ENCODE measurements at places on chromosomes 3 and 15.

DNA sequence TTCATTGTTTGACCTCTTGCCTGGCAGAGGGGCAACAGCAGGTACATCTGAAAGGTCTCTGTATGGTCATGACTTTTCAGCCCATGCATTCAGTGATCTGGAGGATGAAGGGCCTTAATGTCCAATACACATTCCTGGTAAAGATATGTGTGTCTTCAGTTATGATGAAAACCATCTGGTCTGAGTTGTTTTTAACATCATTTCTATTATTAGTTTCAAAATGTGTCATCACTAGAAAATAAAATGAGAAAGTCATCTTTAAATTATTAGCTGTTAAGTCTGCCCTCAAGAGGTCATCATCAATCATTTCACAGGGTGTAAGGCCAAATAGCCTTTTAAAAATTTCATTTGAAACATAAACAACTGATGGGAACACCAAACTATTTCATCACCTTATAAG lies 92.1 kb upstream of the PLSCR4 start:
- DNase-seq: no peak

DNA sequence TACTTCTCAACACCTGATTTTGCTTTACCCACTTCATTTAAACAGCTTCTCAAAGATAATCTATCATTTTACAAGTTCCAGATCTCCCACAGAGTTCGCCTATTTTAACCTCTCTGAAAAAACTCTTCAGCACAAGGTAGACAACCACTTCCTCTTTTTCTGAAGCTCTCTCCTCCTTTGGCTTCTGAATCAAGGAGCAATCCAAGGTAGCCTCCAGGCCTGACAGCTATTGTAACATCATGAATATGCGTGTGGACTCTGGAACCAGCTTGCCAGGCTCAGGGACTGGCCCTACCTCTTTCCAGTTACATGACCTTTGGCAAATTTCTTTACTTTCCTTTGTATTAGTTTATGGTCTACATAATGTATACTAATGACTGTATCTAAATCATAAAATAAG lies 405.9 kb upstream of the ZNF385D start:
- DNase-seq: no peak

GRCh38 chr15:55860468-55860867 lies 117.5 kb upstream of the PRTG start:
- no peak for DNase-seq

GRCh38 chr3:190424108-190424477 lies 25.6 kb downstream of the TMEM207 start:
- DNase-seq: no peak

DNA sequence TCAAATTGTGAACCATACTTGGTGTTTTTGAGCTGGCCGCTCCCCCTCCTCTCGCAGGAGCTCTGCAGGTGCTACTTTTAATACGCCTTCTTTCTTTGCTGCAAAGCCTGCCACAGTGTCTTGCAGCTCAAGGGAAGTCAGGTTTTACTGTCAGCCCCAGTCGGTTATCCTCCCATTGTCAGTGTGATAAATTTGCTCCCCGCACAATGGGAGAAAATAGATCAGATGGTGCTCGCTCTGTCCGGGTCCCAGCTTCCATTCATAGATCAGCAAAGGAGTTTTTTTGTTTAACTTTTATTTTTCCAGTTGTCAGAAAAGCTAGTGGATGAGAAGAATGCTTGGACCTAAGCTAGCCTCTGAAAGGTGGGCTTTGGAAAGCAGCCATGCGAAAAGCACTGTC lies 207.7 kb downstream of the RYR3 start:
- DNase-seq: no peak

GRCh38 chr3:8286086-8286485 lies 215.5 kb upstream of the LMCD1 start:
- DNase-seq: no peak

DNA sequence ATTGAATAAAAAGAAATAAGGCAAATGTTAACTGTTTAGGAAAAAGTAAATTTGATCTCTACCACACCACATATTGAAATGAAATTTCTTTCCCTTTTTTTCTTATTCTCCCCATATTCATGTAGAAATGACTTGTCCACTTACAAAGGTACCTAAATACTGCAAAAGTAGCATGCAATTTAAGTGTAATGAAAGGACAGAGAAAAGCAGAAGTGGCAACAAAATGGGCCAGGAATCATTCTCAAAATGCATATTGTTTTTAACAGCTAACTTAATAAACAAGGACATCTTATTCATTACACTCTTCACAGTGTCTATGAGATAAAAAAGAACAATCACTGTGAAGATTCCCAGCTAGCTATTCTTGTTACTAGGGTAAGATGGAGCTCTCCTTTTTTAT lies 40.6 kb upstream of the FGF7 start:
- DNase-seq: no peak

DNA sequence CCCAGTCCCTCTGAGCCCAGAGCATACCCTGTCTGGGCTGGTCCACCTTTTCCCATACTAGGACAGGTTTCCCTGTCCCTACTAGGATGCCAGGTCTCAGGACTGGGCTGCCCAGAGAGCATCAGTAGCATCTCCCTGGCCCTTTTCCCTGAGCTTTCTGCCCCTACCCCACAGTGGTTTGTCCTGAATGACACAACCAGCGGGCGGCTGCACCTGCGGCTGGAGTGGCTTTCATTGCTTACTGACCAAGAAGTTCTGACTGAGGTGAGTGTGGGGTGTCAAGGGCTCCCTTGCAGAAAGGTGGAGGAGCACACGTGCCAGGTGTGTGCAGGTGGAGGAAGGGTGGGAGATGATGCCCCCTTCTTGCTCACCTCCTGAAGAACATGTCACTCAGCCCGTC lies 33.5 kb downstream of the ESYT3 start:
- DNase-seq: no peak

GRCh38 chr15:76776969-76777368 lies 128.2 kb downstream of the SCAPER start:
- DNase-seq: no peak

GRCh38 chr3:126465928-126466544 lies 9.7 kb downstream of the ZXDC start:
- DNase-seq: no peak

DNA sequence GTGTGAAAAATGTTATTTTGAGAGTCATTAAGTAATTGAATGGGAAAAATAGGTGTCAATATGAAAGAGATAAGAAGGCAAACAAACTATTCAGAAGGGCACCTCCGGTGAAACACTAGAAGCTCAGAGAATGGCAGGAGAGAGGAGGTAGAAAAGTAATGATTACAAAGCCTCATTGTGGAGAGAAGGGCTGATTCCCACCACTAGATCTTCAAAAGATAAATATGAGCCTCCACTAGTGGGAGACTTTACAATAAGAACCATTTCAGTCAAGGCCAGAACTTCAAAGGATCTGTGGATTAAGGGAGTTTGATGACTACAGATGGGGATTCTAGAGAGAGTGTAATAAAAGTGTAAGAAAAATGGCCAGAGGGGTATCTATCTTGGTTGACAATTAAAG lies 535.6 kb downstream of the NLGN1 start:
- no peak for DNase-seq

DNA sequence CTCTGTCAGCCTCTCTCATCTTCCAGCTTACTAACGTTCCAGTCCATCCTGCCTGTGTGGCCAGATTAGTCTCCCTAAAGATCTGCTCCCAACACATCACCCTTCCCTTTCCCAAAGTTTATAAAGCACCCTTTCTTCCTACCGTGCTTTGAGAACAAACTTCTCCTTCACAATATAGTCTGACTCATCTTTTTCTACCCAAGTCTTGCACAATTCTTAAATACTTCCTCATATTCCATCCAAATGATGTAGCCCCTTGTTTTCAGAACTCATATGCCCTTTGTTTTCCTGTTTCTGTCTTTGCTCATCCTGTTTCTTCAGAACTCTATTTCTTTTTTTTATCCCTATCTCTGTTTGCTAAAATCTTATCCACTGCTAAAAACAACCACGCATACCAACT lies 326.8 kb downstream of the MFSD1 start:
- no peak for DNase-seq

DNA sequence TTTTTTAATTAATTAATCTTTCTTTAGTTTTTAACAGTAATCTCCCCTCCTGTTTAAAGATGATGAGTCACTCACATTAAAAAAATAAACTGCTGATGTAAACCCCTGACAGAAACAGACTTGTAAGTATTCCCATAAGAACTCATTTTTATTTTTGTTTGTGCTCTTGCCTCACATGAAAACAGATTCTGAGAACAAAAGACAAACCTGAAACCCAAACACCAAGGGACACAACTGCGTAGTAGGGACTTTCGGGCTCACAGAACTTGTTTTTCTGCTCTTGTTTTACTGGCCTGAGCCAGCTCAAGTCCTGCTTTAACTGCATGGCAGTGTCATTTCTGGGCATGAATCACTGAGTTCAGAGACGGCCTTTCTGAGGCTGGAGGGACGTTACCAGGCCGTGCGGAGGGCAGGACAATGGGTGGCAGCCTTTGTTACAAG lies 600.8 kb downstream of the FOXP1 start:
- DNase-seq: no peak

GRCh38 chr3:51896607-51897305 lies 6.4 kb downstream of the IQCF1 start:
- DNase-seq: no peak

GRCh38 chr15:68526269-68526668 lies 52.5 kb upstream of the CORO2B start:
- no peak for DNase-seq

GRCh38 chr15:42069496-42070278 lies 24.7 kb downstream of the PLA2G4D start:
- no peak for DNase-seq

Measured in activated CD8-positive, alpha-beta memory T cell treated with anti-CD3 and anti-CD28 coated beads for 1 hour (primary cell).